Stimulated activated CD4-positive, alpha-beta T cell treated with anti-CD3 and anti-CD28 coated beads, TNF-alpha, amount 100 ng/mL, for 48 hours (primary cell): ENCODE measurements at places on chromosomes 3 and 15.

DNA sequence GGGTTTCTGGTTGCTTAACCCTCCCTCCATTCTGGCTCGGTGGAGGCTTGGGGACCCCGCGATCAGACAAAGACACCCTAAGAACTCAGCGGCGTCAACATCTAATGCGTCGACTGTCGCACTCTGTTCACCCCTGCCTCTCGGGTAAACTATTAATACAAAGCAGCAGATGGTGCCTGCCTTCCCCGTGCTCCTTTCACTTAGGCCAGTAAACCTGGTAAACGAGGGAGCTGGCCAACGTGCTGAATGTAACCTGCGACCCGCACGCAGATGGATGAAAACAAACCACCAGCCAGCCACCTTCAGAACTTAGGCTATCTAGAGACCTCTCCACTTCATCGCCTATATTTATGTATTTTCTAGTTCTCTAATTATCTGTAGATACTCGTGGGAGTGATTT is 848 bp upstream of the CADPS start:
- no peak for DNase-seq

- no peak for DNase-seq
Measured at GRCh38 chr3:61729038-61729634, 167.8 kb downstream of the PTPRG start.

DNA sequence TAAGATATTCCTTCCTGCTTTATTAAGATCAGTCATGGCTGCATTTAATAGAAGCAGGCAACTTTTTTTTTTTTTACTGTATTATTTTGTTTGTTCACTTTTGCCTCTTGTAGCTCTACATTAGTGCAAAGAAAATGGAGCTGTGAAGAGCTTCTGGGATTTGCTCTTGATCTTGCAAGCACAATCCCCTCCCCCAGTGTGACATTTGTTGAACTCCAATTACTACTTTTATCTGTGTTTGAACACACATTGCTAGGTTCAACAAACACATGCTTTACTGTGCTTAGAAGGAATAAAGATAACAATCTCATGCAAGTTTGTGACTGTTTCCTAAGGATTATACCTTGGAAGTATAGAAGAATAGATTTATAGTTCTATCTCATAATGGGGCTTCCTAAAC is 648.8 kb downstream of the NLGN1 start:
- DNase-seq = no peak

- DNase-seq = no peak
Measured at GRCh38 chr3:69406163-69406562, 20.3 kb upstream of the FRMD4B start.

DNA sequence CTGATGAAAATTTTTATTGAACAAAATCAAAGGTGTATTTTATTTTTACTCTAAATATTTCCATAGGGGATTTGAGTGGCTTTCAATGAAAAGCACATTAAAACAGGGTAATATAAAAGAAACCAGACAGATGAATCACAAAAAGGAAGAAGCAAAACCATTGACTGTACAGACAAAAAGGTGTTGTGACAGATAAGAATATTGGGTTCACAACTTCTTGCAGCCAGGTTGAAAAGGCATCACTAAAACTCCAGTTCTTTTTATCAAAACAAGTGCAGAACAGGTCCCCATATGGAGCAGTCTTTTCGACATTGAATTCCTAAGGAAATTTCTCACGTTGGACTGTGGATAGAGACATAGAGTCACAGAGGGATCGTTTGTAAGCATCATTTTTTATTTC is 53.8 kb downstream of the AGTR1 start:
- no peak for DNase-seq

DNA sequence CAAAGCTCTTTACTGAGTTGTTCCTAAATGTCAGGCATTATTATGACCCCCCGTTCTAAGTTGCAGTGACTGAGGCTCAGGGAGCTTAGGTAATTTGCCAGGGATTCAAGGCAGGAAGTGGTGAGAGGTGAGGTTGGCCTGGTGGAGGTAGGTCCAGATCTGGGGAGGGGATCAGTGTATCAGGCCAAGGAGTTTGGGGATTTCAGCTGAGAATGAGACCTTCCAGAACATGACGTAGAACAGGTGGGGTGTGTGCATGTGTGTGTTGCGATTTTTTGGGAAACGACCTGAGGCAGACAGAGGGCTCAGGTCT is 41.1 kb upstream of the MRPS22 start:
- no peak for DNase-seq

GRCh38 chr3:46551615-46552014 is 14.5 kb downstream of the LRRC2 start:
- no peak for DNase-seq

DNA sequence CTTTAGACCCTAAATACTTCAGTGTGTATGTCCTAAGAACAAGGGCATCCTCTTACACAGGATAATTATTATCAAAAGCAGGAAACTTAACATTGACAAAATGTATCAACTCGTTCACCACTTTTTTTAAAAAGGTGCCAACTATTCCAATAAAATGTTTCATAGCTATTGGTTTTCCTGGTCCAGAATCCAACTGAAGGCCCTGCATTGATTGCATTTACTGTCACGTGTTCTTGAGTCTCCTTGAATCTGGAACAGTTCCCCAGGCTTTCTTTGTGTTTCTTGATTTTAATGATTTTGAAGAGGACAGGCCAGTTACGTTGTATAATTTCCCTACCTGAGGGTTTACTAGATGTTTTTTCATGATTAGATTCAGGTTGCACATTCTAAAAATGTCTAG is 94.6 kb upstream of the ARHGEF3 start:
- no peak for DNase-seq

DNA sequence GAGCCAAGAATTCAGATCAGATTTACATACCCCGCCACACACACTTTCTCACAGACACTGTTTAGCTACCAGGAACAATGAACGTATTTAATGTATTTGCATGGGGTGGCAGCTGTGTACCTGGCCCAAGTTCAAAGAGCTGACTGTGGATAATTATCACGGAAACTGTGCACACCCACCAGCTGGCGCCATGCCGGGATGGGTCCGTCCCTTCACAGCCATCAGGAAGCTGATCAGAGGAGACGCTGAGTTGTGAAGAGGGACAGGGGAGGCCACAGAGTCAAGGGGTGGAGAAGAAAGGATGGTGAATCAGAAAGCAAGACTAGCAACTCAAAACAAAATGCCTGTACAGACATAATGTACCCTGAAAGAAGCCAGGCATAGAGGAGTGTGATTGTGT is 13.1 kb upstream of the PLA2G4D start:
- peak; percentile 61 for DNase-seq

DNA sequence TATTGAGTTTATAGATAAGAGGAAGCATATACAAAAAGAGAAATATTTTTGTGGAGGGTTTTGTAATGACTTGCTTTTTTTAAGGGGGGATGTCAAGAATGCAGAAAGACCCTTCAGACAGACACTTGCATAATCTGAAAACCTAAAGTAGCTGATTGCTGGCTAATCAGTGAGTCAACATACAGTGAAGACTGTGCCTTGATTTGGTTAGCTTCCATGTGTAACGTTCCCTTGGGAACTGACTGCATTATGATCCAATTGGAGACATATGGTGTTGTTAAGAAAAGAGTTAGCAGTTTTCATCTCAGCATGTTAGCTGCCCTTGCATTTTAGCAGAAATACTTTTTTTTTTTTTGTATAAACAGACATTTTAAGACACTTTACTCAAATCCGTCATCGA is 483.2 kb downstream of the RBMS3 start:
- DNase-seq = no peak

GRCh38 chr15:50907601-50908208 is 778 bp upstream of the AP4E1 start:
- DNase-seq = peak; percentile 33
